ENCODE measurements at places on chromosomes 16 and 17.

- no peak for DNase-seq
Measured at GRCh38 chr16:1078579-1079021, 6.1 kb downstream of the SSTR5 start.

DNA sequence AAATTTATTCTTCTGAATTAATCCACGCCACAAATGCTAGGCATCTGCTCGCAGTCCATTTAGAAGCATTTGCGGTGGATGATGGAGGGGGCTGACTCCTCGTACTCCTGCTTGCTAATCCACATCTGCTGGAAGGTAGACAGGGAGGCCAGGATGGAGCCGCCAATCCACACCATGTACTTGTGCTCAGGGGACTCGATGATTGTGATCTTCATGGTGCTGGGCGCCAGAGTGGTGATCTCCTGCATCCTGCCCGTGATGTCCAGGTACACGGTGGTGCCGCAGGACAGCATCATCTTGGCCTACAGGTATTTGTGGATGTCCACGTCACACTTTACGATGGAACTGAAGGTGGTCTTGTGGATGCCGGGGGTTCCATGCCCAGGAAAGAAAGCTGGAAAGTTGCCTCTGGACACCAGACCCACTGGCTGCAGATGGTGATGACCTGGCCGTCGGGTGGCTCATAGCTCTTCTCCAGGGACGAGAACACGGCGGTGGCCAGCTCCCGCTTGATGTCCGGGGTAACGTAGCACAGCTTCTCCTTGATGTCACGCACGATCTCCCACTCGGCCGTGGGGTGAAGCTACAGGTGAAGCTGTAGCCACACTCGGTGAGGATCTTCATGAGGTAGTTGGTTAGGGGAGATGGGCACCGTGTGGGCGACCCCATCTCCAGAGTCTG is 7.5 kb upstream of the HEATR3 start:
- DNase-seq = no peak

- no peak for DNase-seq
Measured at GRCh38 chr16:49575346-49576172, 202.0 kb downstream of the C16orf78 start.

DNA sequence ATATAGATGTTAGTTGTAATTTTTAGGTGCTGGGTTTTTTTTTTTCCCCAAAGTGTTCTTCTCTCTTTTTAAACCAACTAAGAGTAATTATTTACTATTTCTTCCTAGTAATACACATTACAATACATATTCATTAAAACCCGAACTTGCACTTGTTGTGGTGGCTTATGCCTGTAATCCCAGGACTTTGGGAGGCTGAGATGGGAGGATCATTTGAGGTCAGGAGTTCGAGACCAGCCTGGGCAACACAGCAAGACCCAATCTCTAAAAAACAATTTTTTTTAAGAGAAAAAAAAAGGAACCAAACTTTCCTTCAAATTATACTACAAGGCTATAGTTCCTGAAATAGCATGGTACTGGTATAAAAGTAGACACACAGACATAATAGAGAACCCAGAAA is 3.8 kb downstream of the EFCAB5 start:
- DNase-seq = no peak

- DNase-seq = no peak
Measured at GRCh38 chr16:80260906-80261311, 279.9 kb upstream of the DYNLRB2 start.

DNA sequence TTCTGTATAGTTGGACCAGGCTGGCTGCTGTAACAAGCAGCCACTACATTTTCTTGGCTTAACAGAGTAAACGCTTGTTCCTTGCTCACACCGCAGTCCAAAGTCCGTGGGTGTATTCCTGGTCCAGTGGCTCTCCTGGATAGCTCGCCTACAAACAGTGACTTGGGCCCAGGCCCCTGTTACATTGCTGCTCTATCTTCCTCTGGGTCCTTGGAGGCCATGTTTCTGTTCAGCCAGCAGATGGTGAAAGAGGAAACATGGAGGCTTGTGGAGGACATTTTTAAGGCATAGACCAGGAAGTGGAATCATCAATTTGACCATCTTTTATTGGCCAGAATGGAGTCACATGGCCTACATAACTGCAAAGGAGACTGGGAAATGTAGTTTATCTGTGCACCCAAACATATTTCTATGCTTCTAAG is 55.1 kb downstream of the ATP2C2 start:
- DNase-seq = no peak

DNA sequence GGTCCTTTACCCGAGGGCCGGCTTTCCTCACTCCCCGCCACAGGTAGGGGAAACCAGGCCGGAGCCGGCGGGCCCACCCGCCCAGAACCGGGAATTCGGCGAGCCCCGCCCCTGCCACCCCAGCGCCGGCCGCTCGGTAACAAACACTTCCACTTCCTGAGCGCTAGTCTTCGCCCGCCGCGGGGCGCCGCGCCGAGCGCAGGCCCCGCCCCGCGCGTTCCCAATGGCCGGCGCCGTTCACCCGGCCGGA is 224 bp upstream of the NHERF1 start:
- DNase-seq = no peak

DNA sequence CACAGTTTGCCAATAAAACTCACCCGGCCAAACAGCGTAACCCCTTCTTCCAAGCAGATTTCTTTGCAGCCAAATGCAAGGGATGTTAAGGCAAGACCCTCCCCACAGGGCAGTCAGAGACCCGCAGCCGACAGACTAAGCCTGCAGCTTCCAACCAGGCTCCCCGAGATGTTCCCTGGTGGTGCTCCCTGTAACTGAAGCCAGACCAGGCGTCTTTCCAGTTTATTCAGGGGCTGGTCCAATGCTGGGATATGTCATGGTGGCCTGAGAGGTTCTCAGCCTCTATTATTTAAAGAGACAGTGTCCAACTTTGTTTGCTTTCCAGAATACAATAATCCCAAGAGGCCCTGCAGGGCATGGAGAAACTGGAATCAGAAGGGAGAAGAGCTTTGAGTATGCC is at the start of gene PMP22:
TSS of gene PMP22 (minus strand) at position 196 of the 400 bp plus-strand sequence. CDS start 4,599 bp downstream, outside the sequence.
- no peak for DNase-seq

DNA sequence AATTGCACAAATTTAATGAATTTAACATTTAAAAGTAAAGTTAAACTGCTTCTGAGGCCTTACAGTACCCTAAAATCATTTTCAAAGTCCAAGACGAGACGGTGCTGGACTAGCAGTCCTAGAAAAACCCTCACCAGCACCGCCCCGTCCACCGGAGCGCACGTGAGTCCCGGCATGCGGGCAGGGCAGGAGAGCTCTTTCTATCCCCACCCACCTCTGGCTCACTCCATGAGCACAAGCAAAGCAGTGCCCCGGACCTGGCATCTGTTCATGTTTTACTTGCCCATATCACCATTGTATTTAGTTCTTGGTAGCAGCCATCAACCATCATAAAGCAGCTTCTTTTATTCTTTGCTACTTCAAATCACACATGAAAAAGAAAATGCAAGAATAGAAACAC is 41.7 kb downstream of the ANKRD11 start:
- no peak for DNase-seq

GRCh38 chr16:11480634-11481033 is 106.1 kb downstream of the LITAF start:
- no peak for DNase-seq

DNA sequence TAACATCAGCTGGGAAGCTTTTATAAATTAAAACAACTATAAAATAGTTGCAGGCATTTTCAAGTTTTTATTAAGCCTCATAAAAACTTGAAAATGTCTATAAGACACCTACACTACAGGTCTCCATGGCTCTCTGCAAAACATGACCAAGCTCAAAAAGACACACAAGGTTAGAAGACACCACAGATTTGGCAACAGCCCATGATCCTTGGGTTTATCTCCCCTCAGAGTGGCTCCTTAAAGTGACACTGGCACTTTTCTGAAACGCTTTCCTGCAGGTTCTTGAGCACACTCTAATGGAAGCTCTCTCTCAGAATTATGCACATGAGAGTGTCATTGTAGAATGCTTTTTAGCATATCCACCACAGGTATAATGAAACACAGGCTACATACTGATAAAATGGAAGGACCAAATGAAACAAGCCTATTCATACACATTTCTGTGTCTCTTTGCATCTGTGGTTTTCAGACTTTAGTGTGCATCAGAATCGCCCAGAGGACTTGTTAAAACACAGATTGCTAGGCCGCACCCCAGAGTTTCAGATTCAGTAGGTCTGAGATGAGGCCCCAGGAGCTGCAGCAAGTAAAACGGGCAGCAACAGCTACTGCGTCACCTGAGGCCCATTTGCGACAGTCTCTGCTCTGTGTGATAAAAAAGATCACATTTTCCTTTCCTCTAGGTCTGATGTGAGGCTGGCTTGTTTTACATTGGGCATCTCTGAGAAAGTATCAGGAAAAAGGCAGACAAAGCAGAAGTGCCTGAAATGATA is 75.0 kb upstream of the WSB1 start:
- DNase-seq = no peak
